ENCODE measurements at places on chromosomes 11 and 22.

GRCh38 chr11:12288931-12289666 is 88.3 kb upstream of the PARVA start:
- DNase-seq = no peak

- no peak for DNase-seq
Observed at GRCh38 chr22:50569896-50570535, 7.3 kb upstream of the SYCE3 start.

DNA sequence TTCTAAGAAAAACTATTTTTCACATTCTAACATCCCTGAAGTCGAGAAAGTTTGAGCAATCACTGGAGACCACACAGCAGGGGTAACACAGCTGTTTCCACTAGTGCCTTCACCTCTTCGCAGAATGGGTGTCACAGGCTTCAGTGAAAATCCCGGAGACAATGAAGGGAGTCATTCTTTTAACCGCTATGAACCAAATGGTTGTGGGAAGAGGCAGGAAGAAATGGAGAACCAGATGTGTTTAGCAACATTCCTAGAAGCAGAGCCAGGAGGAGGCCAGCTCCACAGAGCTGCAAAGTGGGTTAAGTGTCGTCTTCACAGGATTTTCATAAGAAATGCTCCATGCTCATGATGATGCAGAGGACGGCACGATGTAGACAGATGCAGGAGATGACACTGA is 221.1 kb downstream of the LARGE1 start:
- DNase-seq = no peak

DNA sequence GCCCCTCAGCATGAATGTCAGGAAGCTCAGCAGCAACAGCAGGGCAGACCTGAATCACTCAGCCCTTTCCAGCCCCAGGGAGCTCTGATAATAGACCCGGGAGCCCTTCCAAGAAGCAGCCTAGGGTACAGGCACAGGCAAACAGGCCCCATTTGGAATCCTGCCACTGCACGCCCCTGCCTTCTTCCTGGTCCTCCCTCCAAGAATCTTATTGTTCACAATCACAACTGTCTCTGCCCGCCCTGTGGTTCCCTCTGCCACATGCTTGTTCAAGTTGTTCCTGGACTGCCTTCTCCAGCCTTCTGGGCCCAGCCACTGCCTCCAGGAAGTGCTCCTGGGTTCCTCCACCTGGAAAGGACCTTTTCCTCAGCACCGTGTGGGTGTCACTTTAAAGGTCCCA is 54.6 kb downstream of the LRRC32 start:
- DNase-seq = no peak

GRCh38 chr11:31818874-31819331 is 7.8 kb upstream of the PAX6 start:
- DNase-seq = no peak

DNA sequence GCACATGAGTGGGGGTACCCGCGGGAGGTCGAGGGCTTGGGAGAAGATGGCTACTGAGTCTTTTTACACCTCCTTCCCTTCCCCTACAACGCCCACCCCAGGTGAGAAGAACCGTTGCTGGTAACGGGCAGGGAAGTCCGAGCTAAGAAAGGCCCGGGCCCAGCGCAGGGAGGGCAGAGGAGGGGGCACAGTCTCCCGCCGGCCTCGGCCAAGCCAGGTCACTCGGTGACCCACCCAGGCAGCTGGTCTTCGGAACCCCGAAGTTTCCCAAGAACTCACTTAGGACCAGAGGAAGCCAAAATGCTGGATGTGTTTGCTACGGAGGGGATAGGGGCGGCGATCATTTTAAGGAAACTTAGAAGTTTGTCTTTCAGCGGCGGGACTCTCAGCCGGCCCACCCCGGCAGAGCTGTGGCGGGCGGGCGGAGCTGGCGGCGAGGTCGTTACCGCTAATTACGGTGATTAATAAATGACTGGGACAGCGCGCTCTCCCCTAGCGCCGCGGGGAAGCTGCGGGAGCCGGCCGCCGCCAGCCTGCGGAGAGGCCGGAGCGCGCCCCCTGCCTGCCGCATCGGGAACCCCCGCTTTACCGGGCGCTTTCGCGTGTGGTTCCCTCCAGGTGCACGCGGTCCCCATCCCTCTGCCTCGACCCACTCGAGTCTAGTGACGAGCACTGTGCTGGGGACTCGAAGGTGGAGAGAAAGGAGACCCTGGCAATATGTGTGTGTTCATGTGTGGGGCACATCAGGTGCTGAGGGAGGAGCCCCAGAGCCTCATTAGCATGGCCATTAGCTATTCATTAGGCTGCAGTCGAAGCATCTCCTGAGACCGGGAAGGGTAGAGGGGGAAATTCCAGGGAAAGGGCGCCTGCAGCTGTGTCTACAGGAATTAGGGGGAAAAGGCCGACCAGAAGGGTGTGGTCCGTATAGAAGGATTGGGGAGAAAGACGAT is 945 bp downstream of the ROBO3 start:
- peak; percentile 17 for DNase-seq
